ENCODE measurements at places on chromosomes 1 and 21. TPM values are rescaled to one million over a fixed set of nuclear protein-coding genes. Genes with fewer than 3 reads are reported as not detected.

- DNase-seq = no peak
These were observed 25.6 kb downstream of the IRF2BP2 start for GRCh38 chr1:234584420-234584805.

DNA sequence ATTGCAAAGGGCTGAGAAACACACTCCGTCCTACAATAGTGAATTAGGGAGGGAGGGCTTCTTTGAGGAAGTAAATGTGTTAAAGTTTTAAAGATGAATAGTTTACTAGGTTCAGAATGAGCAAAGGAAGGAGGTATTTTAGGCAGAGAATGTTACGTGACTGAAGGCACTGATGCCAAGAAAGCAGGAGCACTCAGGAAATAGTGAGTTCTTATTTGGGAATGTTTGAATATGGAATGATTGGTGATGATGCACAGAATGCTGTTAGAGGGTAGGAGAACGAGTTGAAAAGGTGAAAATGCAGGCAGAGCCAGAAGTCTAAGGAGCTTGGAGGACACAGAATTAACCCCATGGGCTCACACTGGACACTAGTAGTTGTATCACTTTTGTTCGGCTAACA lies 108.0 kb downstream of the NRIP1 start:
- DNase-seq = no peak

DNA sequence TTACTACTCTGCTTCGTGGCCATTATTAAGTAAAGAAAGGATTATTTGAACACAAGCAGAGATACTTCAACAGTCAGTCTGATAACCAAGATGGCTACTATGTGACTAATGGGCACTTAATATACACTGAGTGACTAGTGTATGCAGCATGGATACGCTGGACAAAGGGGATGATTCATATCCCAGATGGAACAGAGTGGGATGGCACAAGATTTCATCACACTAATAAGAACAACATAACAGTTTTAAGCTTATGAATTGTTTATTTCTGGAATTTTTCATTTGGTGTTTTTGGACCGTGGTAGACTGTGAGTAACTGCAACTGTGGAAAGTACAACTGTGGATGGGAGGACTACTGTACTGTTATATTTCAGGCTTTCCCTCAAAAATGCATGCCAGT lies 9.4 kb downstream of the ZCCHC17 start:
- DNase-seq = no peak

Gene WNT2B
- 0.53 TPM for total RNA-seq

Gene LAMC1
- total RNA-seq = 0.24 TPM

Gene IARS2
- total RNA-seq = 49.5 TPM

DNA sequence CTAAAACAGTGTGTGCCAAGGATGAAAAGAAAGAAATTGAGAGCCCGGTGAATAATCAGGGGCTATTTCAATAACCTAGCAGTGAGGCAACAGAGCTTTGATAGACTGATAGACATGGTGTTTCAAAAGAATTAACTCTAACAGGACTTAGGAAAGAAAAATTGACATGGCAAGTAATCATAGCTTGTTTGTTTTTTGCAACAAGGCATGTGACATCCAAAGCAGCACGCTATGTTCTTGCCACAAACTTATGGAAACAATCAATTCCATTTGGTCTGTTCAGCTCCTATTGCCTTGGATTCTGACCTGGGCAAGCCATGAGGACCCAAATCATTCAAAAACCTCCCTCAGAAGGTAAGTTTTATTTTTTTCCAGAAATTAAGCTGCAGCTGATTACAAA lies 608.5 kb downstream of the SMYD3 start:
- DNase-seq = no peak

DNA sequence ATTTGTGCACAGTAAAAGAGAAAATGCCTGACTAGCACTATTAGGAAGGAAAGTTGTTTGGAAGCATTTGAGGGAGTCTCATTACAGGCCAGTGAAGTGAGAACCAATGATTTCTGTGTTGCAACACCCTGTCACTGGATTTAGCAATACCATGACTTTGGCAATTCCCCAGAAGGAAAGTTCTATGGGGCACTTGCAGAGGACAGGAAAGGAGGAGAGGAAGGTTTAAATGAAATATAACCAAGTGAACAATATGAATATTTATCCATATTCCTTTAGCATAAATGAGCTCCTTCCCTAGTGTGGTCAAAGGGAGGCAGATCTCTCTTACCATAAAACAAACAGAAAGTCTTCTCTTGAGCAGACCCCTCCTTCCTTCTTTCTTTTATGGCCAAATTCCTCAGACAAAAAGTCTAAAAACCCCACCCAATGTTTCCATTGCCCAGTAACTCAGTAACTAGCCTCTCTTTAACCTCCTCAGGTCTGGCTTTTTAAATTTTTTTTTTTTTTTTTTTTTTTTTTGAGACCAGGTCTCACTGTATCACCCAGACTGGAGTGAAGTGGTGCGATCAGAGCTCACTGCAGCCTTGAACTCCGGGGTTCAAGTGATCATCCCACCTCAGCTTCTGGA lies 5.5 kb downstream of the TLR5 start:
- DNase-seq = no peak

DNA sequence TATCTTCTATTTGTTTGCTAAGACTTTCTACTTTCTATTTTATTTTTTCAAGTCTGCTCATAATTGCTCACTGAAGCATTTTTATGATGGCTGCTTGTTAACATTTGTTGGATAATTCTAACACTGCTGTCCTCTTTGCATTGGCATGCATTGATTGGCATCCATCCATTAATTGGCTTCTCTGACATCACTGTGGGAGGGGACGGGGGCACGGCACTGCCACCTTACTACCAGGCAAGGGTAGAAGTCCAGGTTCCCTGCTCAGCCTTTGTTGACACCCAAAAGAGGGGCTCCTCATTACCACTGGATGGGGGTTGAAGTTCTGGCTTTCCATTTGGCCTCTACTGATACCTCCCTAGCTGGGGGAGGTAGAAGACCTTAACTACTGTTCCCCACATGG lies 11.5 kb upstream of the ABCG1 start:
- DNase-seq = no peak

GRCh38 chr1:118294875-118295642 lies 110.0 kb upstream of the SPAG17 start:
- no peak for DNase-seq

GRCh38 chr1:6585081-6585722 lies 5.4 kb downstream of the ZBTB48 start:
- no peak for DNase-seq

DNA sequence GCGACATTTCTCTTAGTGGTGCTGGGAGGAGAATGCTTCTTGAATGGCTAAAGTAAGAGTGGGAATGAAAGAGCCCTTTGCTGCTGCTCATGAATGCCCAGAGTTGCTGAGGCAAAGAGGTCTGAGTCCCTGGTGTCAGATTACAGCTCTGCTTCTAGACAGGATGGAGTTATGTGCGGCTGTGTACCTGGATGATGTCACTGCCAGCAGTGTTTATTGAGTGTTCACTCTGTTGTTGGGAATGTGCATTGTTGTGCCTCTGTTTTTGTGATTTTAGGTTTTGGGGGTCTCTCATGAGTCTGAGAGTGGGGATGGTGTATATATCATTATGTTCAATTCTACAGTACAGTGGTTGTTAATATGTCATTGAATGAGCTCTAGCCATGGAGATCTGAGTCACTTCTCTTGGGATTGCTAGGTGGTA lies 2.7 kb downstream of the CDC14A start:
- DNase-seq = no peak

DNA sequence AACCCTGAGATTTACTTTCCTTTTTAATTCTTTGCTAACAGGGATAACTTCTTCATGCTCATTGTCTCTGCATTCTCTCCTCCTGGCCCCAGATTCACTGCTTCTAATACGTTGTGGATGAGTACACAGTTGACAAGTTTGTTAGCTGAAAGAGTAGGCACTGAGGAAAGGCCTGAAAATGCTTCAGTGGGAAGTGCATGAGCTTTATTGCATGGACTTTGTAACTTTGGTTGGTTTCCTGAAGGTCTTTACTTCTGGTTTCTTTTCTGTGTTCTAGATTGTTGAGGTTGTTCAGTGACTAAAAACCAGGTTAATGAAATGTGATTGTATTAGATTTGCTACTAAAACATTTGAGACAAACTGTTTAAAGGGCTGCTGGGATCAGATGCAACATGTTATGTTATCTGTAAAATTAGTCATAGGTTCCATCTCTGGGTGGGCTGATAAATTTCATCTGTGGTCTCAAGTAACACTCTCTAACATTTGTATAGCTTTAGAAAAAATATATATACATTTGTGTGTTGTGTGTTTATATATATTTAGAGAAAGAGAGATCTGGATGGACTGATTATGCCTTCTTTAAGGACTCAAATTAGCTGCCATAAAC lies 19.1 kb downstream of the LRIG2 start:
- no peak for DNase-seq

DNA sequence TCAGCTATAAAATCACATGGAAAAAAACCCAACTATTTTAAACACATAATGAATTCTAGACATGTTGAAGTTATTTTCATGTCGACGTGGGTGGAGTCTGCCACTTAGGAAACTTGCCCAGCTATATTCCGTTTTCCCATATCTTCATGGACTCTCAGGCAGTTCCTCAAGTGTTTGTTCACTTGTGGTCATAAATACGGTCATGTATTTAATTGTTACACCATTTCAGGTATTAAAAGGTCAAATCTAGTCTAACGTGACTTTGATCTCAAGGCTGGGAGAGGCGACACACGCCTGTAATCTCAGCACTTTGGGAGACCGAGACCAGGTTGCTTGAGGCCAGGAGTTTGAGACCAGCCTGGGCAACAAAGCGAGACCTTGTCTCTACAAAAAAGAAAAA lies 346.9 kb downstream of the PBX1 start:
- no peak for DNase-seq

DNA sequence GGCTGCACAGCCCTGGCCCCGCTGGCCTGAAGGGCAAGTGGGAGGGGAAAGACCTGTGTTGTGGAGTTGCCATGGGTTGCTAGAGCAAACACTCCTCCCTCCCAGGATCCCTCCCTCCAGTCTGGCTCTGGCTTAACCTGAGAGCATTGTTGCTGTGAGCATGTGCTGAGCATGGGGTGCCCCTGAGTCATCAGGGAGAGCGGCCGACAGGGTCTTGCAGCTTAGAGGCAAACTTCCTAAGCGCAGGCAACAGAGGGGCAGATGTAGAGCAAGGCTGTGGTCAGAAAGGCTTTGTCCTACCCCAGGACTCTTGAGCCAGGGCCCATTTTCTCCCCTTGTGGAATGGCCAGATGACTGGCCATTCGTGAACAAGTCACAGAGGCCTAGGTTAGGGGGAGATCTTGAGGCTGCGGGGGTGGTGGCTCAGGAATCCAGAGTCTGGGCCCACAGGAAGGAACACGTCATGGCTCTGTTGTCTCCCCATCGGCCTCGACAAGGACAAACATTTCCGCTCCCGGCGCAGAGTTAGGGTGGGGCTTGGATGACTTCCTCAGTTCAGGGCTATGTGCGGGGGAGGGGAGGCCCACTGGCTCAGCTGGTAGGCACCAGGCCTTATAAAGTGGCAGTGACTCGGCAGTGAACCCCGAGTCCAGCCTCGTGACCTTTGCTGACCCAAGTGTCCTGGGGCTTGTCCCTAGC lies 362 bp upstream of the DYNLT4 start:
- DNase-seq = peak; percentile 86

- no peak for DNase-seq
These were observed 27.7 kb upstream of the ATP5PO start for GRCh38 chr21:33943293-33943692.

DNA sequence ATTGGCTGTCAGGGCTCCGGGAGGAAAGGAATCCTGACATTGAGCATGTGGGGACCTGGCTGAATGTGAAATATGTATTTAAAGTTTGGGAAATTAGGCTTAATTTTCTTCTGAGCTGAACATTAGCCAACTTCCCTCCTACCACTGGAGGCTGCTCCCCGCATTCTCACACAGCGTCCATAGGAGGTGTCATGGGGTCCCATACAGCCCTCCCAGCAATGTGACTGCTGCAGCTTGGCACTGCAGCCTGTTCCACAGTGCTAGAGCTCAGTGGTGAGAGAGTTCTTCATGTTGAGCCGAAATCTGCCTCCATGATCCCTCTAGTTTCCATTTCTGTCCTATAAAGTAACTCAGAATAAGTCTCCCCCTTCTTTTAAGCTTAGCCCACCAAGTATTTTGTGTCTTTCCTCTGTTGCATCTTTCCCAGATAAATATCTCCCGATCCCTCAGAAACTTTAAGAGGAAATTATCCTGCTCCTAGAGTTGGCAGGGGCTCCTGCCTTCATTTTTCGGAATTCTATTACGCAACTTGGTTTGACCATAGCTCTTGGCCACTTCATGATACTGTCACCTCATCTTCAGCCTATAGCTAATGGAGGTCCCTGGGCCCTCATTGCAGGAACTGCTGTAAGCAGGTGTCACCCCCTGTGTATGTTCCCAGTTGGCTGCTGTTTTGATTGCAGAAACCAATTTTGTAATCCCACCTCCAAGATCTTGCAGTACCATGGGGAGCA lies 2.0 kb downstream of the FCRL6 start:
- no peak for DNase-seq

GRCh38 chr1:203126151-203126865 lies 1.2 kb upstream of the ADORA1 start:
- no peak for DNase-seq

Gene OLFML3
- 1.0 TPM for total RNA-seq

DNA sequence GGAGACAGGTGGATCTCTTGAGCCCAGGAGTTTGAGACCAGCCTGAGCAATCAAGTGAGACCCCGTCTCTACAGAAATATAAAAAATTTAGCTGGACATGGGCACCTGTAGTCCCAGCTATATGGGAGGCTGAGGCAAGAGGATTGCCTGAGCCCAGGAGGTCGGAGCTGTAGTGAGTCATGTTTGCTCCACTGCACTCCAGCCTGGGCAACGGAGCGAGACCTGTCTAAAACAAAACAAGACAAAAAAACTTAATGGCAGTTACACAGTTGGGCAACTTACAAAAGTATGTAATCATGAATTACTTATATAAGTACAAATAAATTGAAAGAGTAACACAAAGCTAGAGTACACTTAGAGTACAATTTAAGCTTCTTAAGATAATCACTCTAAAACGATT lies 25.2 kb downstream of the RC3H1 start:
- no peak for DNase-seq

DNA sequence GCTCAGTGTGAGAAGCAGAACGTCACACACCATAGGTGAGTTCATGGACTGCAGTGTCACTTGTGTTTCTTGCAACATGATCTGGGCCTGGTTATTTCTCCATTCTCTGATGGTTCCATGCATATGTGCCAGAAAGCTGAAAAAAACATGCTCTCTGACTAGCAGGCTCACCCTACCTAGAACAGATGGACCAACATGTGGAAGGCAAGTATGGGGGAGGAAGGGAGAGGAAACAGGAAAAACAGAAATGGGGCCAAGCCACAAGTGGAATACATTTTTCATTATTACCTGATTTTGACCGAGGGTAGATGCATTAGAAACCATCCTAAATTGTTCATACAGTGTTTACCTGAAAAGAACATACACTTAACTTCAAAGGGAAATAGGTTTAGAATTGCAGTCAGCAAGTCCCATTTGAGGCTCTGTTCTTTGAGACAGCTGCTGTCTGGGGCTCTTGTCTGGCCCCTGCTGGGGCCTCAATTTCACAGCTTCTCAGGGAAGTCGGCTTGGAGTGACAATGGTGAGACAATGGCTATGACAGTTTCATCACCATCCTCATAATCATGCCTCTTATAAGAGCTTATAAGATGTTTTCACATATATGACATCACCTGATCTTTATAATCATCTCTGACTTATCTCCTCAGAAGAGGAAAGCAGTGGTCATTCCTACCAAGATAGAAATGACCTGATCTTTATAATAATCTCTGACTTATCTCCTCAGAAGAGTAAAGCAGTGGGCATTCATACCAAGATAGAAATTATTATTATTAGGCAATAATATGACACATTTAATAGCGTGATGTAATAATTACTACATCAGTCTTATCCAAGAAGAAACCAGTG lies 327.3 kb downstream of the SIPA1L2 start:
- no peak for DNase-seq

Measured in activated T-cell treated with anti-CD3 and anti-CD28 coated beads, Interleukin-2, amount 50 U/mL, for 72 hours (primary cell).